ENCODE measurements at places on chromosomes 12 and 14. TPM values are rescaled to one million over a fixed set of nuclear protein-coding genes. Genes with fewer than 3 reads are reported as not detected.

The KLHL33 gene
- total RNA-seq = 0.17 TPM

The MDGA2 gene
- total RNA-seq = 0.23 TPM

The NCKAP5L gene
- 14.6 TPM for total RNA-seq

The TPH2 gene
- not detected for total RNA-seq

The DENND5B gene
- total RNA-seq = 8.6 TPM

The B4GALNT3 gene
- total RNA-seq = 7.1 TPM

The IFNG-AS1 gene
- not detected for total RNA-seq

DNA sequence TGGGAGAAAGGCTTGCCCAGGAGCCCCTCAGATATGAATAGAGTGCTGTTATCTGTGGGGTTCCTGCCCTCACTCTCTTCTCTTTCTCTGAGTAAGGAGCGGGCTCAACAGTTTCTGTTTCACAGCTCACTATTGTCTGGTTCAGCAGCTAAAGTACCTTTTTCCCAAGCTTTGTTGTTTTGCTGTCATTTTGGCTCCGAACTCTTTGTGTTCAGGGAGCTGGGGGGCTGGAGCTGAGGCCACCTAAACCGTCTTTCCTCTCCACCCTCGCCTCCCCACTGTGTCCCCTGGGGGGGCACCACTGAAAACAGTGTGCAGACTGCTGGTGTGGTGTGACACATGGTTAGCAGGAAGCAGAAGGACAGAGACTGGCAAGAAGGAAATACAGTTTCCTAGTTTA, 51.4 kb downstream of the FBXW8 start:
- no peak for DNase-seq

DNA sequence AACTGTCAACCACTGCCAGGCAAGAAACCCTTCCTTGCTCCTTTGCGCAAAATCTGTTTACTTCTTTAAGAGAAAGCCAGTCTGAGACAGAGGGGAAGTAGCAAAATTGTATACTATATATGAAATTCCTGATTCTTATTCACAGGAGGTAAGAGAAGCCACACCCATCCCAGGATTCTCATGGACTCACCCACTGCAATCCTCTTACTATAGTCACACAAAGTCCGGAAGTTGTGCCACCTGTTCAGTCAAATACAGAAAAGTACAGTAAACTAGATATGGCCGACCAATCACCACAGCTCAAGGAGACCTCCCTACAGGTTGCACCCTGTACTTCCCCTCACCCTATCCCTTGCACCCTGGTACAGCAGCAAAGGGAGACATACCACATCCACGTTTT, 2.9 kb downstream of the PRMT5 start:
- DNase-seq = no peak

GRCh38 chr12:132469423-132469822, 20.5 kb upstream of the FBRSL1 start:
- DNase-seq = no peak

DNA sequence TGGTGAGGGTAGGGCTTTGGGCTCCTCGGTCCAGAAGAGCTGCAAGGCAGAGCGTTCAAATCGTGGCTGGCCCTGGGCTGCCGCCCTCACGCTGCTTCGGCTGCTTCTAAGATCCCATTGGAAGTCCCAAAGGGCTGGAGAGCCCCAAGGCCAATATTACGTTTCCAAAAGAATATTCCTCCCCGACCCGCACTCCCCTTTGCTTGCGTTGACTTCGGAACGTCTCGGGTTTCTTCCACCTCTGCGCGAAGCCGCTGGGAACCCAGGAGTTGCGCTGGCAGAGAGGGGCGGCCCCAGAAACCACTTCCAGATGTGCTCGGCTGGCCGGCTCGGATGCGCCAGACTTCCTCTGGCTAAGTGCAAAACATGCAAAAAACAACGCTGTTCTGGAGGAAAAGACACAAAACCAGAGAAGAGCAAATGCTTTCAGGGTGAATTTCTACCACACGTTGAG, at the start of gene GLT8D2:
Gene GLT8D2, minus strand, starts transcription at position 285 of the 454 bp plus-strand sequence. CDS start 30,539 bp downstream, outside the sequence.
- no peak for DNase-seq

GRCh38 chr12:81797100-81797499, 38.0 kb upstream of the PPFIA2 start:
- DNase-seq = no peak

All from epithelial cell of proximal tubule (primary cell).